Stimulated activated CD8-positive, alpha-beta memory T cell treated with anti-CD3 and anti-CD28 coated beads, Interleukin-2, amount 100 ng/mL, for 1 hour (primary cell): ENCODE measurements at places on chromosomes 11 and 22.

DNA sequence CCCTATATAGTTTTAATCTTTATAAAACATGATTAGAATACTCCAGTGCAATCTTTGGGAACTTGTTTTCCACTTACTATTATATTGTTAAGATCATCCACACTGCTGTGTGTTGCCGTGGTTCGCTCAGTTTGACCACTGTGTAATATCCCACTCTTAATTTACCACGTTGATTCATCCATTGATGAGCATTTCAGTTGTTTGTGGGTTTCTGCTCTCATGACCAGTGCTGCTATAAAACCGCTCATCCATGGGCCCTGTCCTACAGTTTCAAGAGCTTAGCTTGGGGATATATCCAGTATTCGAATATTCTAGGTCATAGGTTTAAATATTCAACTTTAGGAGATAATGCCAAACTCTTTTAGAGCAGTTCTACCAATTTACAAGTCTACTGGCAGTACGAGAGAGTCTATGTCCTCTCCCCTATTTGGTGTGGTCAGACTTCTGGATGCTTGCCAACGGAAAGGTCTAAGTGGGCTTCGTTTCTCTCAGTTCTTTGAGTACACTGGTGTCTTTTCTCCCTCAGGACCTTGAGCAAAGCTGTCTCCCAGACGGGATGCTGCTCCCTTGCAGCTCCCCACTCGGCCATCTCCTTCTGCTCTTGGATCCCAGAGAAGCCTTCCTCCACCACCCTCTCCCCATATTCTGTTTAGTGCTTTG, 94.9 kb upstream of the ALX4 start:
- DNase-seq = no peak

DNA sequence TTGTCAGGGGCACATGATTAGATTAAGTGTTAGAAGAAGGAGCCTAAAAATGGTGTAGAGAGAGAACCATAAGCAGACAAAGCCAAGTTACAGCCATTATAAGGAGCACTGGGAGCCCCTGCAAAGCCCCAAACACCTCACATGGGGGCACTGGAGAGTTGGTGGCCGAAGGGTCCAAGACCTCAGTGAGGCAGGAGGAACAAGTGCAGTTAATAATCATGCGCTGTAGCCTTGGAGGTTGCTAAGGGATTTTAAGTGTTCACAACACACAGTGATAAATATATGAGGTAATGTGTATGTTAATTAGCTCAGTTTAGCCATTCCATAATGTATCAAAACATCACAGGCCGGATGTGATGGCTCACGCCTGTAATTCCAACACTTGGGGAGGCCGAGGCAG, 54.4 kb upstream of the JAM3 start:
- no peak for DNase-seq

DNA sequence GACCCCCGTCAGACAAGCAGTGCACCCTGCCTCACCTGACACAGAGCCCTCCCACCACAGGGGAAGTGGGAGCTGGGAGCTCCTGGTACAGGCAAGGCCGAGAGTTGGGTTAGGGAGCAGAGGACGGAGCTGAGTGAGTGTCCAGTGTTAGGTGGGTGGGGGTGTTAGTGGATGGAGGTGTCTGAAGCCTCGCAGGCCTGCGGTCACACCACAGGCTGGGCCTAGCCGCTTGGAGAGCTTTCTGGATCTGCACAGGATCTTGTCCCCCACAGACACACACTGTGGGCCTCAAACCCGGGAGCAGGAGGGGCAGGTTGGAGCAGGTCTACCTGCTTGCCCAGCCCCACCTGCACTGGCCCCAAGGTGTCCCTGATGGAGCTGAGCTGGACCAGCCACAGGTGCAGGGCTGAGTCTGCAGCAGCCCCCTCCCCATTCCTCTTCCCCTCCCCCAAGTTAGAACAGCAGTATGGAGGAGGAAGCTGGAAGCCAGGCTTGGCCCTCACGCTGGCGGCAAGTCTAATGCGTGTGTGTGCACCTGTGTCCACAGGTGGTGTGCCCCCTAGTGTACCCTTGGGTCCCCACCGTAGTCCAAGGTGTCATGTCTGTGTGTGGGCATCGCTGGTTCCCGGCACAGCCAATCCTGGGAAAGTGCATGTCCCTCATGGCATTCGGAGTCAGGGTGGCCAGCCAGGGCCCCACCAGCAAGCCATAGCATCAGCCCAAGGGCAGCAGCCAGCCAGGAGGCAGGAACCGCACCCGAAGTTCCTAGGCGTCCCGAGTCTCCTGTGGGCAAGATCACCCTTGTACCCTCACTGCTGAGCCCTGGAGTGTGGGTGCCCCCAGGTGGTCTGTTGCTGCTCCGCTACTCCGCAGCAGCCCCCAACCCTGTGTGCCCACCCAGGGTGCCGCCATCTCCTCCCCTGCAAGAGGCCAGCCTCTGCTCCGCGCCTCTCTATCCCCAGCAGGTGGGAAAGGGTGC, 2.0 kb upstream of the GATD1 start:
- DNase-seq = no peak

DNA sequence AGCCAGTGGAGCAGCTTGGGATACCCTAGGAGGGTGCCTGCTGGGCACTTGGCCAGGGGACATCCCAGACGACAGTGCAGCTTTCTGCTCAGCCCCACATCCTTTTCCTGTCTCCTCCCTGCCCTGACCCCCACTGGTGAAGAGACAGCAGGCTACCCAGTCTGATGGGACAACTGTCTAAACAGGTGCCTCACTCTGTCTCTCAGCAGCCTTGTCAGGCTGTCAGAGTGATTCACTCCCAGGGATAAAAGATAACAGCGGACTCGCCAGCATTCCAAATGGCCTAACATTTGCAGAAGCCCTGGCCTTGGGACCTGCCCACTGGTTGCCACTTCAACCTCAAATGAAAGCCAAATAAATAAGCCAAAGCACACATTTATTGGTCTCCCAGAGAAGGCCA, 318.6 kb upstream of the PLET1 start:
- DNase-seq = no peak

DNA sequence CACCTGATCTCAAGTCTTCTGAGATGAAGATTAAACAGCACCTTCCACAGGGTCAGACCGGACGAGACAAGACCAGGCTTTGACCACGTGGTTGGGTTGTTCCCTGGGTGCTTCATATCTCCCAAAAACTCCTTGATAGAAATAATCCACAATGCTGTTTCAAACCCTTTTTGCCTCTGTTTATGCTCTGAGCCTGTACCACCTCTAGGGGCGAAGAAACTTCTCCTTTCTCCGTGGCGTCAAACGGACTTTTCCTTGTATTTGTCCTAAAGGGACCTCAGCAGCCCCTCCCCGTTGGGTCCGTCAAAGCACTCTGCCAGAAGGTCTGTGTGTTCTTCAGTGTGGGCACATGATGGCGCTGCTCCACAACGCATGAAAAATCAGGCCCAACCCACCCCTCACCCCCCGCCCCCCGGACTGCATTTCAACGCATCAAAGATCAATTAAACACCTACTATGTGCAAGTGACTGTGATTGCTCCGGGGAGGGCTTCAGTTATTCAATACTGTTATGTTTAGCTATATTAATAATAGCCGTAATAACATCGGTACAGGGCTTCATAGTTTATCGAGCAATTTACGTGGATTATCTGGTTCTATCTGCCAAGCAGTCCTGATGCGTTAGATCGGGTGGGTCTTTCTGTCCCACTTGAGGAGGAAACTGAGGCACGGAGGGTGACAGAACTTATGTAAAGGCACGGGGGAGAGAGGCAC, 17.3 kb upstream of the EIF3D start:
- DNase-seq = no peak

DNA sequence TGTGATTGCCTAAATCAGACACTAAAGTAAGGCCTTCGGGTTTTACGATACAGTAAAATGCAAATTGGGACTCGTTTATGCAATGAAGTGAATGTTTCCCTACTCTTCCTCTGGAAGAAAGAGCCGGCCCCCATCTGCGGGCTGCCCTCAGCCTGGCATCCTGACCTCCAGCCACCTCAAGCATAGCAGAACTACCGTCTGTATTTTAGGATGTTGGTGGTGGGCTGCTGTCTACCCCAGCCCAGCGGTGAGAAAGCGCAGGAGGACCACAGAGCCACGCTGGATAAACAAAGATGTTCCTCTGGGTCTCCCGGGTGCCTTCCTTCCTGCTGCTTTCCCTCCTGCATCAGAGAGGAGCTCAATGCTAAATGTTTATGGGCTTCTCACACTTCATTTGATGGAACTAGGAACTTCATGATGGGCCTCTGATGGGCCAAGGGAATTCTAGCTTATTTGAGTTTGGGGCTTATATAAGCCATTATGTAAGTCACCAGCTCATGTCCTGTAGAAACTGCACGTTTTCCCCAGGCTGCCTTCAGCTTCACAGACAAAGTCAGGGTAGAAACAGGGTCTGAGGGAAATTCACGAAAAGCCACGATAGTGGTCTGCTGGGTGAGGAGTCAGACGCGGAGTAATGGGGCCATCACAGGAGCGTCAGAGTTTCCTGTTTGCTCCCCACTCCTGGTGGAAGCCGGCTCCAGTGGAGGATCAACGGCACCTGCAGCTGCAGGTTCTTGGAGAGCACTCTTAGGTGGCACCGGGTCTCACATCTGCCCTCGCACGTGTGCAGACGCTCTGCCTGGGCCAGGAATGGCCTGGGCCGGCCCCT, 287.4 kb downstream of the BRD1 start:
- DNase-seq = no peak

GRCh38 chr11:76768909-76769560, 14.1 kb upstream of the TSKU start:
- no peak for DNase-seq

GRCh38 chr11:104968856-104969776, 742 bp upstream of the CASP4 start:
- no peak for DNase-seq
